PC-9 (cell line): ENCODE measurements at places on chromosomes 3 and 15.

GRCh38 chr15:77577366-77577950 lies 55.3 kb downstream of the LINGO1 start:
- no peak for DNase-seq

GRCh38 chr15:37940876-37941275 lies 6.4 kb downstream of the TMCO5A start:
- DNase-seq, result peak; percentile 33

GRCh38 chr3:79361748-79362378 lies 405.9 kb downstream of the ROBO1 start:
- DNase-seq, result no peak

DNA sequence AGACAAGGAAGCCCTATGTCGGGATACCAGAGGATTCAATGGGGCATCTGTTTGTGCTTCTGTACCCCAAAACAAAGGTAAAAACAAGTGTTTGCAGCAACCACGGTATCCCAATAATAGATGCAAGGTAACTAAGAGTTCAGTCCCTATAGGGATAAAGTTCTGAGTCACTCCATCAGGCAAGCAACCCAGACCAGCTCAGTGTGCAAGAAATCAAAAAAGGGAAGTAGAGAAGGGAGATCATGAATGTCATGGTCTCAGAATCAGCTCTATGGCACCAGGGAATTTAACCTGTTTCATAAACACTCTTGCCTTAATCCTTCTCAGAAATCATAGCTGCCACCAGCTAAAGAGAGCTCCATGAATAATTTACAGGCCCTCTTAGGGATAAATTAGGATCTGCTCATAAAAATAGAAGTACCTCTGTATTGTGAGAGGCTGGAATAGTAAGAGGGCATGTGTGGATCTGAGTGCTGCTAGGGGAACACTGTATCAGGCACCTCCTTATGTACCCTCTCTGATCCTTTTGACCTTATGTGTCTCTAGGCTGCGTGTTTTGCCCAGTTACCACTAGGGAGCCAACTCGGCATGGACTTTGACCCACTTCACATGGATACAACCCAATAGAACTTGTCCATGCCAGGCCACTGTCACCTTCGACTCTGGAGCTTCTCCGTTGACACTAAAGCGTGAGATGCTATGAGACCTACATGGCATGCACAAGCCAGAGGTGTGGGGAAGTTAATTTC lies 754.6 kb downstream of the AGBL1 start:
- DNase-seq, result no peak

DNA sequence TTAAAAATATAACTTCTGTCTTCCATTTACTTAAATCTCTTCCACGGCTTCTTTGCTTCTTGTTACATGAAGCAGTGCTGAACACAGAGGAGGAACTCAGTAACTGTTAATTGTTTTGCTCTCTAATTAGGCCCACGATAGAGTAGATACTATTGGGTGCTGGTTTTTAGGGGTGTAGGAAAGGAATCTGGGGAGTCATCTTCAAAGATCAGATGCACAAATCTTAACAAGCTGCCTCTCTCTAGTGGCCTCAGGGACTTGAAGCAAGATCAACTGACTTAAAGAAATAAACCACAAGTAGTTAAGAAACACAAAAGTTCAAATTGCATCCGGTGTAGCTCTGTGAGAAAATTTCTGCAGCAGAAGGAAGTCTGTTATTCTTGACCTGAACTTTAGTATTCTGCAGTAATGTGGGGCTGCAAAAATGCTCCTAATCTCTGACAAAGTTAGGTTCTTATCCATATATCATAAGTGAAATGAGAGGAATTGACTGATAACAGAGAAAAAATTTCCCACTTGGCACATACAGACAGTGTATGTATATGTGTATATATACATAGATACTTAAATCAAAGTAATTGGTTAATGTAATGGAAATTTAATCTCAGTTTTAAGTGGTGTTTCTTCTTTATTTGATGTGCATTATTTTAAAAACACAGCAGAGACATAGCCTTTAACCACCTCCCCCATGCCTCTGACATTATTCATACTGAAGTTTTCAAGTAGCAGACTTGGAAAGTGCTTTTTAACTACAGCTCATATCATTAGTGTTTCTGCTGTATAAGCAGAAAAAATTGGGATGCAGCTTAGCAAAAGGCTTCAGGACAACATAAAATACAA lies 51.8 kb downstream of the CHST2 start:
- no peak for DNase-seq
